Tibial nerve (tissue), 4 donors: ENCODE measurements at places on chromosomes 7 and 10.

- H3K4me1 ChIP-seq, result peaks cover 7% of the 10 kb centered on the region
- H3K36me3 ChIP-seq, result no peaks in the 10 kb centered on the region
- no peak overlapping the region for H3K4me3 ChIP-seq
- H3K27me3 ChIP-seq, result no peaks in the 10 kb centered on the region
- no peak overlapping the region for H3K27ac ChIP-seq
Measured at GRCh38 chr10:132443605-132443982, 46.6 kb downstream of the PWWP2B start.

- no peaks in the 10 kb centered on the region for H3K27me3 ChIP-seq
- H3K36me3 ChIP-seq, result no peaks in the 10 kb centered on the region
- no peak overlapping the region for H3K4me3 ChIP-seq
- no peak for DNase-seq
- H3K27ac ChIP-seq, result no peak overlapping the region
Measured at GRCh38 chr10:110460111-110460809, 37.4 kb upstream of the DUSP5 start.

- DNase-seq, result no peak
- no peaks in the 10 kb centered on the region for H3K27me3 ChIP-seq
- no peaks in the 10 kb centered on the region for H3K36me3 ChIP-seq
- no peaks in the 10 kb centered on the region for H3K4me1 ChIP-seq
- no peak overlapping the region for H3K4me3 ChIP-seq
Measured at GRCh38 chr7:3730276-3730675, 429.2 kb downstream of the SDK1 start.

DNA sequence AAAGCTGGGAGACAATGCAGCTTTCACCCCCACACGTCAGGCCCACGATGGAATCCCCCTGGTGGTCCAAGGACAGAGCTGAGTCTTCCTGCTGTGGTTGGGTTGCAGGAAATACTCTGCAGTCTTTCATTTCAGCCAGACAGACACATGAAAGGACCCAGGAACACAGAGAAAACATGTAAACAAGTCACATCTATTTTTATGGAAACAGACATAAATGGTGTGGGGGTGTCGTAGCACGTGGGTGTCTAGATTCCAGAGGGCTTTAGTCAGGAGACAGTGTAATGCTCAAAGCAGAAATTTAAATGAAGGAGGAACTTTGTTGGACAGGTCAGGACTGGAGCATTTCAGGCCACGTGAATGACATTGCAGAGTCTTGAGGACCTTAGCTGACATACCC lies 444.6 kb downstream of the SUGCT start:
- H3K27ac ChIP-seq, result no peak overlapping the region
- DNase-seq, result no peak
- H3K36me3 ChIP-seq, result no peaks in the 10 kb centered on the region
- no peaks in the 10 kb centered on the region for H3K27me3 ChIP-seq

DNA sequence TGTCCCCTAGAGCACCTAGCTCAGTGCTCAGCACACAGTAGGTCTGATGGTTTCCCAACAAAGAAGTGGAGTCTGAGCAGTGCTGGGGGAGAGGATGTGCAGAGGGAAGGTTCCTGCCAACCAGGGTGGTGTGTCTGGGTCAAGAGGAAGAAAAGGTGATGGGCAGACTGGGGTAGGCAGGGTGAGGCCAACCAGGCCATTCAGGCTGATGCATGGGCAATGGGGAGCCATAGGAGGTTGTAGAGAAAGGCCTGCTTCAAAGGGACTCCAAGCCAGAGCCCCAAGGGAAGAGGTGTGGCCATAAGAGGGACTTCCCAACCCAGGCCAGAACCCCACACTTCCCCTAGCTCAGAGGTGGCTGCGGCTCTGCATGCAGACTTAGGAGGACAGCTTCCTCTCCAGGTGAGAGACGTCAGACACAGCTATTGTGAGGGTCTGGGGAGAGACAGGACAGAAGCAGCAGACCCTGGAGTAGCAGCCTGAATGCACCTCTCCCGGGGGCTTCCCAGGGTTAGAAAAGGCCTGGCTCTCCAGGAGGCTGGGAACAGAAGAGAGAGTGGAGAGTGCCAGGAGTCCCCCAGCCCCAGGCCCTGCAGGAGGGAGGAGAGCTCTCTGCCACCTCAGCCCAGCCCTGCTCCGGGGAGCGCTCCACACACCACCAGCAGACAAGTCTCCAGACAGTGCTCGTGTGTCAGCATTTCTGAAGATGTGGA lies 87.4 kb upstream of the ZMIZ1 start:
- no peaks in the 10 kb centered on the region for H3K4me1 ChIP-seq
- no peaks in the 10 kb centered on the region for H3K36me3 ChIP-seq
- no peak overlapping the region for H3K4me3 ChIP-seq
- no peaks in the 10 kb centered on the region for H3K27me3 ChIP-seq
